Activated naive CD8-positive, alpha-beta T cell treated with anti-CD3 and anti-CD28 coated beads, Interleukin-2, amount 50 U/mL, for 16 hours (primary cell): ENCODE measurements at places on chromosomes 3 and 15.

DNA sequence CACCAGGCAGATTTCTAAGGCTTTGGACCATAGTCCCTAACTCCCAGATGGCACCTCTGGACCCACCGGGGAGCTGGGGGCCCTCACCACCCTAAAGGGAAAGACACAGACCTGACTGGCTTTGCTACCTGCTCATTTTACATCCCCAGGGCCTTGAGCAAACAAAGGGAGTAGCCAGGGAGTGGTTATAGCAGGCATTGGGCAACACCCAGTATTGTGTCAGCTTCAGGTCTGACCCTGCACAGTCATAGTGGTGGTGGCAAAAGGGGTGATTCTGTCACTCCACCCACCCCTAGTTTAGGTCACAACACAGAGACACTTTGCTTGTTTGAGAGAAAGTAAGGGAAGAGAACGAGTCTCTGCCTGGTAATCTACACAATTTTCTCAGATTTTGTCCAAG lies 352.5 kb downstream of the DIPK2A start:
- no peak for DNase-seq

DNA sequence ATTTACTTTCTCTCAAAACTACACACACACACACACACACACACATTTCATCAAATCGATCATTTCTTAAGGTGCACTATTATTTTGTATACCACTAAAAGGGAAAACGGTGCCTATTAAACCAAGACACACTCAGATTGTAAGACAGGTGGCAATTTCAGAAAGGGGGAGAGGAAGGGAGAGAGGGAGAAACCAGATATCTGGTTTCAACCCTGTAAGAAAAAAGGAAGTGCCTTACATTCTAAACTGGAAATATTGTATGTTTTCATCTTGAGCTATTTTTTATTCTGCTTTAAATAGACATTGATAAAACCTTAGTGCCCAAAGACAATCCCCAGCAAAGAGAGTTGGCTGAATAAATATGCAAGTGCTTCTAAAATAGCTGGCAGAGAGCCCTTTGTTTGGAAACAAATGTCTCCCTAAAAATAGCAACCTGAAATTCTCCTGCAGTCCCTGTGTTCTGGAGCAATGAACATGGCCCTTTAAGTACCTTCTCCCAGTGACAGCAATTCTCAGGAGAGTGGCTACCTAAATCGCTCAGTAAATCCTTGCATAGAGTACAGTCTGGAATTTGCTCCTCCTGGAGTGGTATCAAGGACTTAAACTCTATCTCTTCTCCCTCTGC lies 85.7 kb downstream of the RARB start:
- no peak for DNase-seq

DNA sequence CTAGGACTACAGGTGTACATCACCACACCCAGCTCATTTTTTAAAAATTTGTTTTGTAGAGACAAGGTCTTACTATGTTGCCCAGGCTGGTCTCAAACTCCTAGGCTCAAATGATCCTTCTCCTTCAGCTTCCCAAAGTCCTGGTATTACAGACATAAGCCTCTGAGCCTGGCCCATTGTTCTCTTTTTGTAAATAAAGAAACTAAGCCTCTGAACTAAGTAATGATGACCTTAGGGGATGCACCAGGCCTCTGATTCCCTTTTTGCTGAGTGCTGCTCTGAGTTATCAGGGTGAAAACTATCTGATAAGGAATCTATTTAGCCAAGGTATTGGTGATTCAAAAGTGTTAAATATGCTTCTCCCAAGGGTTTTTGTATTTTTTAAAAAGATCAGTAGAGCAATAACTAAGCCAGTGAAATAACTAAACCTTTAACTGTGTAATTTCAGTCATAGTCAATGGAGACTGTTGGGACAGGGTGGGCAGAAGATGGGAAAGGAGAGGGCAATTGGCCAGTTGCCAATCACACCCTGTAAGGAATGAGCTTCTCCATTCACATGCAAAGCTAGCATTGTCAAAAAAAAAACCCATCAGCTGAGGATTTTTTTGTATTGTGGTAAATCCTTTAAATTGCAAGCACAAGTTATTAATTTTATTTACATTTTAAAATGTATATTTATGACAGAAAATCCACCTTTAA lies 194.8 kb upstream of the PFN2 start:
- no peak for DNase-seq

DNA sequence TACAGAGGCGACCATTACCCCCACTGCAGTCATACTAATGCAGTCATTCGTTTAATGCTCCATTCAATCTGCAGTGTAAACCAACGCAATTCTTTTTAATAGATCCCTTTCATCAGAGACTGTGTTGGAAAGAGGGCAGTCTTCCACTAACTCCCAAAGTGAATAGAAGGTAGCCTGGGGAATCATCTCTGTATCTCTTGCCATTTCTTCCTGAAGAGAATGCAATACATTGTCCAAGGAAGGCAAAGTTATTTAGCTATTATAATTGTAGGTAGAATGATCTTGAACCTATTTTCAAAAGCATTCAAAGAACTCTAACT lies 1.3 kb upstream of the SLITRK3 start:
- no peak for DNase-seq

- DNase-seq: no peak
These were observed 369.4 kb downstream of the NR2F2 start for GRCh38 chr15:96699871-96700401.
